ENCODE measurements at places on chromosomes 3 and 15.

DNA sequence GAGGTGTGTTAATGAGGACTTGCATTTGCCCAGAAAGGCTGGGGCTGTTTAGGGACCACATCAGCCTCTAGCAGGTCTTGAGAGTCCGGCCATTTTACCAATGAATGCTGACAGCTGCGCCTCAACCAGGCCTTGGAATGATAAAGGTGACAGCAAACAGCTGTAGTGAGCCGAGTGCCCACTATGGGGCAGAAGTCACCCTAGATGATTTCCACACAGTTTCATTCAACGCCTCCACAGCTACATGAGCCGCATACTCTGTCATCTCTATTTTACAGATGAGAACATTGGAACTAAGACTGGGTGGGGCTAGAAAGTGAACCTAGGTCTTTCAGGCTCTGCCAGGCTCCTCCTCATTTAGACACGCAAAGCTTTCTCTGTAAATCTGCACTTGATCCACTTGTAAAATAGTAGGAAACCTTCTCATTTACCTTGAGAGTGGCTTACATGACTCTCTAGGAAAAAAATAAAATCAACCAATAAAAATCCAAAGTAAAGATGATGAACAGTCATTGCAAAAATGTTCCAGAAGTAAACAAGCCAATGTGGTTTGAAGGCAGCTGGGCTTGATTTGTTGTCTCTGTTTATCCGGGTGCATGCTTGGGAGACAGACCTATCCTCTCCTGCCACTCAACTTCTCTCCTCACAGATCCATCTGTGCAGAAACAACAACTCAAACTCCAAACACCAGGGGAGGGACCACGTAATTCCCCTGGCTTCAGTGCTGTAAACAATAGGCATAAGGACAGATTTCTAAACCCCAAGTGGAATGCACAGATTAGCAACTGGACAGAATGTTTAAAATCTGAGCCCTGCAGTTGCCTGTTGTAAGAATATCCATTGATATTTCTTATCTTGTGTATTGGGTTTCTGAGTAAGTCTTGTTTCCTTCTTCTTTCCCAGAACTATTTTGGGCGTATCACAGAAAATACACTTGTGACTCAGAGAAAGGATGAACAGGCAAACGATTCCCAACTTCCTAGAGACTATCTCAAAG, 31.5 kb upstream of the LDHAL6B start:
- peak; percentile 32 for DNase-seq

GRCh38 chr3:170864525-170865208, 5.3 kb downstream of the RPL22L1 start:
- no peak for DNase-seq

DNA sequence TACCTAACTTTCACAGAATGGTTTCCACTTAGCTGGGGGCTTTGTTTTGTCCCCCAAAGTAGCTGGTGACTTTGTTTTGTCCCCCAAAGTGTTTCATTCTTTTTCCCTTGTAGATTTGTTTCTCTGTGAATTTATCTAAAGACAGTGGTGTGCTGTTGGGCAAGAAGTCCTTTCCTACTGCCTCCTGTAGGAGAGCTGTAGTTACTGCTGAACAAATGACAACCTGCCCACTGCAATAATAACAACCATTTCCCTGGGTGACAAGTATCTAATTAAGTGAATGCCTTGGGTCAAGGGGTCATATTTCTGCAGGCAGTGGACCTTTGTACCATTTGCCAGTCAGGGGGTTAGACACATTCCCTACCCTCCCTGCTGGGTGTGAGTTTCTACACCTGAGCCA, 125.4 kb upstream of the BFSP2 start:
- no peak for DNase-seq

GRCh38 chr3:127532561-127533203, 57.9 kb downstream of the TPRA1 start:
- no peak for DNase-seq

DNA sequence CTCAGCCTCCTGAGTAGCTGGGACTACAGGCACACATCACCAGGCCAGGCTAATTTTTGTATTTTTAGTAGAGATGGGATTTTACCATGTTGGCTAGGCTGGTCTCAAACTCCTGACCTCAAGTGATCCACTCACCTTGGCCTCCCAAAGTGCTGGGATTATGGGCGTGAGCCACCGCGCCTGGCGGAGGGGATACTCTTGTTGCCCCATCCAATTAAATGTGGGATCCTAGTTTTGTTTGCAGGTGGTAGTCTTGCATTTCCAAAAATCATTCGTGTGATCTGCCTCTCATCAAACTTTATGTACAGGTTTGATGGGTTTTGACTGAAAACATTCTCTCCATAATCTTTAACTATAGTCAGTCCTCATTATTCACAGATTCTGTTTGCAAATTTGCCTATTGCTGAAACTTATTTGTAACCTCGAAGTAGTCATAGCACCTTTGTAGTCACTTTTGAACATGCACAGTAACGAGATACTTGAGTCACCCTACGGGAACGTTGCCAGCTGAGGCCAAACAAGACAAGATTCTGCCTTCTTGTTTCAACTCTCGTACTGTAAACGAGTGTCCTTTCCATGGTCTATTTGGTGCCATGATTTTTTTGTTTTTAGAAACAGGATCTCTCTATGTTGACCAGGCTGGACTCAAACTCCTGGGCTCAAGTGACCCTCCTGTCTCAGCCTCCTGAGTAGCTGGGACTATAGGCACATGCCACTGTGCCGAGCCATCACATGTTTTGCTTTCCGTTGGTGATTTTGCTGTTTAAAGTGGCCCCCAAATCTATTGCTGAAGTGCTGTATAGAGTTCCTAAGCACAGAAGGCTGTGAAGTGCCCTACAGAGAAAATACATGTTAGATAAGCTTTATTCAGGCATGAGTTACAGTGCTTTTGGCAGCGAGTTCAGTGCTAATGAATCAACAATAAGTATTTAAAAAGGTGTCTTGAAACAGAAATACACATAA, 8.1 kb upstream of the MAPK6 start:
- no peak for DNase-seq

DNA sequence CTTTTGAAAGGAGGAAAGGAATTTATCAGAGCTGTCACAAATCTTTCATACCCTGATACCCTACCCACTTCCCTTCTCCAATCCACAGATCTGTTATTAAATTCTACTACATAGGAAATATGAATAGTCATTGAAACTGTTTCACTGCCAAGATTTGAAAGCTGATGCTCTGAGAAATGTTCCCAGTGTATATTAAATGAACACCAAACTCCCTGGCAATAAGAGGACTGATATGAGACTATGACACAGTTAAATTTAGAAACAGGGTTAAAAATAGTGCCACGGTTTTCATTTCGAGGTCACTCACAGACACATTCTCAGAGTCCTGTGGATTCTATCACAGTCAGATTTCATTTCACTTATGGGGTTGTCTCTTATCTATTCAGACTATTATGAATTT, 27.2 kb upstream of the GBE1 start:
- no peak for DNase-seq

GRCh38 chr15:70046679-70047369, 50.9 kb downstream of the TLE3 start:
- no peak for DNase-seq

DNA sequence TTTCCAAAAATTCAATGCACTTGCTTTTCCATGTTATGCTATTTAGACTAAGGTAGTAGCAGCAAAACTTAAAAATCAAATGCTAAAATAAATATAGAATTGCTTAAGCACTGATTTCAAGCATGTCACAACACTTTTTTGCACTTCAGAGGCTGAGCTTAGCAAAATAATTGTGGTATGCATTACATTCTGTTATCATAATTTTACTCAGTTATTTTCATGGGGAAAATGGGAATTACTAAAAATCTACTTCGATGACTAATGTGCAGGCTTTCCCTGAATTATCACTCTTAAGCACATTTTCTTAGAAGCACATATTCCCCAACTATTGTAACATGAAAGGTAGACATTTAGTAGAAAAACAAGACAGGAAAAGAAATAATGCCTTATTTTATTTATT, 322.4 kb upstream of the CBLB start:
- DNase-seq, result no peak

GRCh38 chr3:23701716-23702597, 103.8 kb upstream of the UBE2E1 start:
- no peak for DNase-seq

DNA sequence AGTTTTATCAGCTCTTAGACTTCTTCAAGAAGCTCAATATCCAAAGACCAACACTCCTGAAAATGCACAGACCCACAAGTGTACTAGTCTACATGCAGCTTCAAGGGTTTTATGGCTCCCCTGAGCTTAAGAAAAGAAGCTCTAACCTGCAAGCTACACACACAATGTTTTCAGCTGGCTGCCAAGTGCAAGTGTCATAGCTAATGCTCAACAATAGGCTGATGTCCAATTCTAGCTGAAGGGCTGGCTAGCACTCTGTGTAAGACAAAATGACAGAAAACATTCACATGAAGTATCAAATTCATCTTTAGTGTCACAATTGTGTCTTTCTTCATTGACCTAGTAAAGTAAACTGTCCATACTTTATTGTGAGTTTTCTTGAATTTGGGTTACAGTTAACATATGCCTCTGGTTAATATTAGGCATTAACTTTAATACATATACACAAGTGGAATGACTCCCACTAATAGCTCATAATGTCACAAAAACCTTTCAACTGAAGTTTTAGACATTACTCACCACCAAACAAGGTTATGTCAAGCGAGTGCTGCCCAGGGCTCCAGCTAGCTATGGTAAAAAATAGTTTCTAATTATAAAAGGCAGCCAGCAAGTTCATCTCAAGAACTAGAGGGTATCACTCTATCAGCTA, 15.1 kb downstream of the ABI3BP start:
- no peak for DNase-seq

DNA sequence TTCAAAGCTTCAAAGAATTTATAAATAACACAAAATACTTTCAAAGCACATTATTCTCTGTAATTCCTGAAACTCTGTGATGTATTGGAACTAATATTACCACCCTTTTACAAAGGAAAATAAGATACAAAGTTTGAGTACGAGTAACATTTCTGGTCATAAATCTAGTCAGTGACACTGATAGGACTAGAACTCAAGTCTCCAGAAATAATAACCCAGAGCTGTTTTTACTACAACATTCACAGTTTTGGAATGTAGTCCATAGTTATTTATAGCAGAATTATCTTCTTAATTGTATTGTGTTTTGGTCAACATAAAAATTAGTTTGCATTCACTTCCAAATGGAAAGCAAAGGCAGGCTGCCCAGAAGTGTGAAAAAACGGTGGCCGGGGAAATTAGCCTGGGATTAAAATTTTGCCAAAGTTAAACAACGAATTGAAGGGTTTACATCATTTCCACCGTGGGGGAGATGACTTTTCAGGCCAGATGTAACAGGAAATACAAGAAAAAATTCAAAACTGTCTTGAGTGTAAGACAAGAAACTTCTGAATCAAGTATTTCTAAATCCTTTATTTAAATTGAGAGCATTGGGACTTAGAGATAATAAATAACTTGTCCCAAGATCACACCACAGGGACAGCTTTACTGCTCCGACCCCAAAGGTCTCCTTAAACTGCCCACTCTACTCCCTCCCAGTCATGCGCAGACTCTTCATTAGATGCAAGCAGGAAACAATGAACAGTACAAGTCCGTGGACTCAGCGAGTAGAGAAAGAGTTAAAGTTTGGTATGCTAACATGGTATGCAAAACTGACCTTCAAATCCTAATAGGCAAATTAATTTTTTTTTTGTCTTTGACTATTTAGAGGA, 74.3 kb upstream of the VGLL4 start:
- DNase-seq, result no peak

All from CD4-positive, alpha-beta T cell (primary cell).